Lower lobe of right lung (tissue), 2 donors: ENCODE measurements at places on chromosomes 16 and 17. TPM values are rescaled to one million over a fixed set of nuclear protein-coding genes. Genes with fewer than 3 reads are reported as not detected.
A peak's percentile ranks its signal among the peaks of the same experiment; 100 is the strongest.

The ICAM2 gene
- 69.2 TPM for total RNA-seq

The NOTUM gene
- 4.4 TPM for total RNA-seq

The WFIKKN1 gene
- total RNA-seq: 1.2 TPM

The SMPD3 gene
- total RNA-seq: 3.6 TPM

The SMIM36 gene
- not detected for total RNA-seq

DNA sequence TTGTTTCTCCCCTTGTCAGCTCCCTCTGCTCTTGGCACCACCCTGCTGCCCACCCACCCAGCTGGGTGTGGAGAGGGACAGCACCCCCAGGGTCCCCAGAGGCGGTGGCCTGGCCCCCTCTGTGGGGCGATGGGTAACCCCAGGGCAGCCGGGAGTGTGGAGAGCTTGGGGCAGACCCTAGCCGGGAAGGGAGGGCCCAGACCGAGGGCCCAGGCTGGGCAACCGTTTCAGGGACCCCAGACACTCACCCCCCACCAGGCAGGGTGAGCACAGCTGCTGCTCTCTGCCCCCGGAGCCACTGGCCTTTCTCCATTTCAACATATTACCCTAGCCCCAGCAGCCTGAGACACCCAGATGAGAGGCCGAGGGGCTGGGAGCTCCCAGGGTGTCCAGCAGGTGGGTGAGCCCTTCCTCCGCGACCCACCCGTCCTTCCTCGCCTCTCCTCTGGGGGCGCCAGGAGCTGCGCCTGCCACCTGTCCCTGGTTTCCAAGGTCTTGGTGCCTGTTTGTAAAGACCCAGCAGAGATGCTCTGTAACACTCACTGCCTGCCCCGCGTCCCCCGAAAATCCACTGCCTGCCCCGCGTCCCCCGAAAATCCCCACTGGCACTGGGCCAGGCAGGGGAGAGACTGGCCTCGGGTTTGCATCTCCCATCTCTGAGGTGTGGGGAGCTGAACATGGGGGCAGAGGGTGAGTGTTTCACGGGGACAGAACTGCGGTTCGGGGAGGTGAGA is 45.4 kb downstream of the BAHCC1 start:
- no peaks in the 10 kb centered on the region for H3K27me3 ChIP-seq
- H3K36me3 ChIP-seq: peaks cover 18% of the 10 kb centered on the region
- peaks cover 17% of the 10 kb centered on the region for H3K4me1 ChIP-seq

DNA sequence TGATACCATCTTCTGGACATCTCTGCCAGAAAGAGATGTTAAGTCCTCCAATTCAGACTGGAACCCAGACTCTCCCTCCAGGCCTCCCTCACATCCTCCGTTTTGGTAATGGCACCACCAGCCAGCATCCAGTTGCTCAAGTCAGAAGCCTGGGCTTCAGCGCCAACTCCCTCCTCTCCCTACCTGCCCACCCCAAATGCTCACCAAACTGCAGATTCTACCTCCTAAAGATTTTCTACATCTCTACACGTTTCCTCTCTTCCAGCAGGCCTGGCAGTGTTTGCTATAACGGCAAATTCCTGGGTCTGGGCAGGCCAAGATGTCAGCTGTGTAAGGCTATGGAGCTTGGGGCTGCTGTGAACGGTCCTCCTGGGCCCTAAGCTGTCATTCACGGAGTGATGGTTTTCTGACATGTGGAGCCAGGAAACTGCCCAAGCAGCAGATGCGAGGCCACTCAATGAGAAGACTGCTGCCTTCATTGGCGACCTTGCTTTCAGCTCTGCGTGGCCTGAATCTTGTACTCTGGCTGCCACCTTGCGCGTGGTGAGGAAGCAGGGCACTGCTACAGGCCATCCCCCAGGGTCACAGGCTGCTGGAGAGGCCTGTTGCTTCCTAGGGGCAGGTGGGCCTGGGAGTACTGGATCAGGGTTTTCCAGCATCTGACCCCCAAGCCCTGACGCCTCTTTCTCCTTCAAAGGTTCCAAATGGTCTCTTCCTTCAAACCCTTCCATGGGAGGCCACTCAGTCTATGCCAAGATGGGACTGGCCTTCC is 37.7 kb downstream of the TBX4 start:
- no peak overlapping the region for H3K27ac ChIP-seq
- H3K36me3 ChIP-seq: no peaks in the 10 kb centered on the region
- H3K27me3 ChIP-seq: no peaks in the 10 kb centered on the region
- no peak for DNase-seq
- no peaks in the 10 kb centered on the region for H3K4me1 ChIP-seq
- no peak overlapping the region for H3K4me3 ChIP-seq

GRCh38 chr17:81295031-81295675 is at the start of gene SLC38A10:
SLC38A10 (minus strand) TSS chr17:81295307; CDS start chr17:81294921, 386 bp downstream.
- peaks cover 10% of the 10 kb centered on the region for H3K36me3 ChIP-seq
- peak within 1 kb of the TSS; percentile 96 for H3K27ac ChIP-seq
- no peaks in the 10 kb centered on the region for H3K27me3 ChIP-seq
- peak within 1 kb of the TSS; percentile 96 for H3K4me3 ChIP-seq
- peaks cover 61% of the 10 kb centered on the region for H3K4me1 ChIP-seq
- DNase-seq: peak; percentile 96

GRCh38 chr16:67963662-67964321 is 4.6 kb downstream of the SLC12A4 start:
- H3K4me3 ChIP-seq: no peak overlapping the region
- H3K27ac ChIP-seq: peak overlapping the region; percentile 58
- peaks cover 86% of the 10 kb centered on the region for H3K4me1 ChIP-seq
- peaks cover 47% of the 10 kb centered on the region for H3K36me3 ChIP-seq
- no peak for DNase-seq

DNA sequence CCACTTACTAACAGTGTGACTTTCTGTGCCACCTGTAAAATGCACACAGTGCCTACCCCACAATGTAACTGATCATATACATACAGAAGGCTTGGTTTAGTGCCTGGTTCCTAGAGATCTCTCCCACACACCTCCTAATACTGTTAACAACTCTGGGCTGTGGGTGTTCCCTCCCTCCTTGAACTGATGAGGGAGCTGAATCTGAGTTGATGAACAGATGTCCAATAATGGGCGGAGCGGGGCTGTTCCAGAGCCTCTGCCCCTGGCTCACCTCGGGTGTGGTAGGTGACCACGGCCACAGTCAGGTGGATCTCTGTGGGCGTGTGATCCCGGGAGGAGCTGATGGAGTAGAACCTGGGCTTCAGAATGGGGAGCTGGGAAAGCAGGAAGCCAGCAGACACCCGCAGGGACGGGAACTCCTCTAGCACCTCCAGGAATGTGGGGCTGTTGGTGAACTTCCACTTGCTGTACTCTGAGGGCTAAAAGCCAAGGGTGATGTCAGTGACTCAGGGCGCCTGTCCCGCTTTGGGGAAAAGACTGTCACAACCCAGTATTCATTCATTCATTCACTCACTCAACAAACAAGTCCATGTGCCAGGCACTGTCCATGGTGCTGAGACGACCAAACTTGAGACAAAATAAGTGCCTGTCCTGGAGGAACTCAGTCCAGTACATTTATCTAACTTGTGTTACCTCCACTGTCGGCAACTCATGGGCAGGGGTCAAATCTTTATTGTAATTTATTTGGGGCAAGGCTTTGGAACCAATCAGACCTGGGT is 37.6 kb downstream of the NOS2 start:
- no peaks in the 10 kb centered on the region for H3K27me3 ChIP-seq
- H3K27ac ChIP-seq: no peak overlapping the region
- no peak for DNase-seq
- no peak overlapping the region for H3K4me3 ChIP-seq

DNA sequence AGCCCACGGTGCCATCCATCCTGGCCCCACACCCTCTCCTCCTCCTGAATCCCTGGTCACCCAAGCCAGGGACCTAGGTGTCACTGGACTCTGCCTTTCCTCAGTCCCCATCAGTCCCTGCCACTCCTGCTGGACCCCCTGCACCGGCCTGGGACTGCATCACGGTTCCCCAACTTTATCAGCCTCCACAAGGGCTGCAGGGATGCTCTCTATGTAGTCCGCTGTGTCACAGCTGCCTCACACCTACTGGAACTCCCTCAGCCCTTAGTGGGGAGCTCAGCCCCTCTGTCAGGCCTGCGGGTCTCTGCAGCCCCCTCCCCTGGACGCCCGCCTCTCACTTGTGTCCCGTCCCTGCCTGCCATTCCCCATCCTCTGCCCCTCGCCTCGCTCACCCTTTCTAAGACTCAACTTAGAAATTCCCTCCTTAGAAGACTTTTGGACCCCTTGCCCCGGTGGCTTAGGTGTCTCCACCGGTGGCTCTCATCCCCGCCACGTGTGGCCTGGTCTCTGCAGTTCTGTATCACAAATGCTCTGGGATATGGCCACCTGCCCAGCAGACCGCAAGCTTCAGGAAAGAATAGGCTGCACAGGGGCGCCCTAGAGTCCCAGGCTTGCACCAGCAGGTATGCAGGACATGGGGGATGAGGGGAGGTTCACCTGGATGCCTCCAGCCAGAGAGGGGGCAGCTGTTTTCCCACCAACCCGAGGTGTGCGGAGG is 62.9 kb downstream of the PRMT7 start:
- no peaks in the 10 kb centered on the region for H3K27me3 ChIP-seq
- no peaks in the 10 kb centered on the region for H3K36me3 ChIP-seq
- H3K4me1 ChIP-seq: no peaks in the 10 kb centered on the region
- no peak overlapping the region for H3K4me3 ChIP-seq

- no peak for DNase-seq
- no peaks in the 10 kb centered on the region for H3K27me3 ChIP-seq
- H3K4me1 ChIP-seq: no peaks in the 10 kb centered on the region
- H3K27ac ChIP-seq: no peak overlapping the region
Measured at GRCh38 chr17:52790359-52790955, 631.9 kb upstream of the CA10 start.

DNA sequence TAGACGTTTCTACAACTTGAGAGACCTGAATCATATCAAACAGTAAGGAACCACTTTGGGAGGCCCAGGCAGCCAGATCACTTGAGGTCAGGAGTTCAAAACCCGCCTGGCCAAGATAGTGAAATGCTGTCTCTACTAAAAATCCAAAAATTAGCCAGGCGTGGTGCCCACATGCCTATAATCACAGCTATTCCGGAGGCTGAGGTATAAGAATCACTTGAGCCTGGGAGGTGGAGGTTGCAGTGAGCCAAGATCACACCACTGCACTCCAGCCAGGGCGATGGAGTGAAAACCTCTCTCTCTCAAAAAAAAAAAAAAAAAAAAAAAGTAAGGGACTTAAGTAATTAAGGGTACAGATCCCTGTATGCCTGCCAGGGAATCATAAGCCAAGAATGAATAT is 103.4 kb upstream of the NUDT7 start:
- no peaks in the 10 kb centered on the region for H3K36me3 ChIP-seq
- H3K4me3 ChIP-seq: no peak overlapping the region
- no peak overlapping the region for H3K27ac ChIP-seq
- no peaks in the 10 kb centered on the region for H3K27me3 ChIP-seq

- H3K36me3 ChIP-seq: peaks cover 67% of the 10 kb centered on the region
- H3K27ac ChIP-seq: peak within 1 kb of the TSS; percentile 88
- H3K4me1 ChIP-seq: peaks cover 30% of the 10 kb centered on the region
Measured at GRCh38 chr16:70251629-70252354, at the start of gene EXOSC6. EXOSC6 (minus strand) TSS chr16:70251940; CDS start chr16:70251900, 40 bp downstream.

DNA sequence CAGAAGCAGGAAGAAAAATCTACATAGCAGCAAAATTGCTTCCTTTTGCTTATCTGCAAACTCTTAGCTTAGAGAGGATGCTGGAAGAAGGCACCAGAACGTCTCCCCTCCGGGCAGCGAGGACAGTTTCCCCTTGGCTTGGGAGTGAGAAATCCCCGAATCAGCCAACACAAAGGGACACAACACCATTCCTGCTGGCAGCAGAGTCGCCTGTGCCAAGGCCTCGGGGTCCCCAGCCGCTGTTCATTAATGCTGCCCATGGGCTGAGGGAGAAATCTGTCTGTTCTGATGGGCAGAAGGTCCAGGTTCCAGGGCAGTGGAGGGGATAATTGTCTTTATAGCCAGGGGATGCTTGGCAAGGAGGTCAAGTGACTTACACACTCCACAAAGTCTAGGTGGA is 38.0 kb downstream of the CACNG3 start:
- DNase-seq: no peak
- no peak overlapping the region for H3K4me3 ChIP-seq
- no peaks in the 10 kb centered on the region for H3K4me1 ChIP-seq
- no peak overlapping the region for H3K27ac ChIP-seq

- no peaks in the 10 kb centered on the region for H3K36me3 ChIP-seq
- H3K4me3 ChIP-seq: no peak overlapping the region
- no peak for DNase-seq
- no peaks in the 10 kb centered on the region for H3K27me3 ChIP-seq
- H3K4me1 ChIP-seq: no peaks in the 10 kb centered on the region
Measured at GRCh38 chr16:72236866-72237265, 64.9 kb upstream of the PMFBP1 start.

GRCh38 chr16:9545522-9546437 is 454.3 kb downstream of the HAPSTR1 start:
- no peaks in the 10 kb centered on the region for H3K27me3 ChIP-seq
- no peak for DNase-seq
- no peaks in the 10 kb centered on the region for H3K36me3 ChIP-seq
- no peak overlapping the region for H3K4me3 ChIP-seq

DNA sequence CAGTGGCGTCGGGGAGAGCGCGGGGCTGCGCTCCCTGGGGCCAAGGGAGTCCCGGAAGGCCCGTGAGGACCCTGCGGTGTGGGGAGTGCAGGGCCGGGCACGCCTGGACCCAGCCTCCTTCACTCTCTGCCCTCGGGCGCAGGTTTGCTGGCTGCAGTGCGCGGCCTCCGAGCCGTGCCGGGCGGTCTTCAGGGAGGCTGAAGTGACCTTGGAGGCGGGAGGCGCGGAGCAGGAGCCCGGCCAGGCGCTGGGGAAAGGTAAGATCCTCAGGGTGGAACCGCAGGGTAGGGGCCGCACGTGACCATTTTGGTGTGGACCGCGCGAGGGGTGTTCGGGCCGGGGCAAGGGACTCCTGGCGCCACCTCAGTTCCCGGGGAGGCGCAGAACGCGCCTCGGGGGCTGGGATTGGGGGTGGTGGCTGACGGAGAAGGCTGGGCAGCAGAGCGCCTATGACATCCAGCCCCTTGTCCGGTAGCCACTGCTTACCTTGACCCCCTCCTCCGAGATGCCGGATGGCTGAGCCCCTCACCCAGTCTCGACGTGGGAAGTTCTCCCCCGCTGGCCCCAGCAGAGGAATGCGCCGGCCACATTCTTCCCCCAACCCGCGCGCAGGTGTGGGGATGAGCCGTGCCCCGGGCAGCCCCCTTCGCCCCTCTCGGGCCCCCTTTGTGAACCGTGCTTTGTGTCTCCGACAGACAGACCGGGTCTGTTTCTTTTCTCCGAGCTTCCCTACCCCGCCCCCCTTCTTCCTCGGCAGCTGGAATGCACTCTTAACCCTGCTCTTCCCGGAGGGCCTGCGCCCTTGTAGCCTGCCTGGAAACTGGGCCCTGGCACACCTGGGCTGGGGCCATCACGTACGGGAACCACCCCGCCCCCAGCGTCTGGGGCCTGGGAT is 631 bp downstream of the CDH3 start:
- H3K4me3 ChIP-seq: peak overlapping the region; percentile 53
- H3K27ac ChIP-seq: no peak overlapping the region
- peaks cover 68% of the 10 kb centered on the region for H3K27me3 ChIP-seq
- peak; percentile 48 for DNase-seq

DNA sequence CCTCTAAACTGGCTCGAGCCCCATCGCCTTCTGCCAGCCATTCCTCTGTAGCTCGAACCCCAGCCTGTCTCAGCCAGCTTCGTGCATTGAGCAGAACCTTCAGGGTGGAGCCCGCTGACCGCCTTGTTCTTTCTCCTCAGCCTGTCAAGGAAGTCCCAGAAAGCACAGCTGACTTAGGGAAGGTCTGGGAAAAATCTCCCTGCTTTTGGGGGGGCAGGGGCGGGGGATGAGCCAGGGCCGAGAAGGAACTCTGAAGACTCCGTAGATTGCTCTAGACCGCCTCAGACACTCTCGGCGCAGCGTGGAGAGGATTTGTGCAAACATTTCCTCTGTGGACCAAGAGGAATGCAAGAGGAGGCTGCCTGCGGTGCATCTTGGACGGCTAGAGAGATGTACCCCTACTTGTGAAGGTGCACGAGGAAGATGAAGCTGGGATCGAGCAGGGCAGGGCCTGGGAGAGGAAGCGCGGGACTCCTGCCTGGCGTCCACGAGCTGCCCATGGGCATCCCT is at the start of gene GLP2R:
Gene GLP2R (plus strand): TSS at position 284 of the 510 bp plus-strand sequence. CDS start 140 bp downstream, at position 424.
- no peak within 1 kb of the TSS for H3K27ac ChIP-seq
- H3K4me3 ChIP-seq: no peak within 1 kb of the TSS
- no peaks in the 10 kb centered on the region for H3K36me3 ChIP-seq
